ENCODE measurements at places on chromosomes 2 and 18. TPM values are rescaled to one million over a fixed set of nuclear protein-coding genes. Genes with fewer than 3 reads are reported as not detected.

Gene AKAIN1
- 2.5 TPM for total RNA-seq

Gene RAX
- not detected for total RNA-seq

Gene POTEI
- total RNA-seq: under 0.01 TPM

Gene PLCL1
- total RNA-seq: 28.5 TPM

Gene CDK5R2
- total RNA-seq: 11.6 TPM

Gene SERPINB3
- not detected for total RNA-seq

Gene TGFA
- 3.7 TPM for total RNA-seq

Gene STAT4
- total RNA-seq: 3.0 TPM

Gene ADCYAP1
- 4.4 TPM for total RNA-seq

Gene NTSR2
- total RNA-seq: 0.25 TPM

Gene STPG4
- total RNA-seq: 0.49 TPM

Gene SNED1
- 3.2 TPM for total RNA-seq

Gene GIGYF2
- 72.5 TPM for total RNA-seq

Gene XPO1
- total RNA-seq: 550 TPM

Gene RBKS
- total RNA-seq: 1.7 TPM

Gene ABCA12
- total RNA-seq: 0.74 TPM

Gene COL4A3
- total RNA-seq: 0.49 TPM

Gene MBD5
- 41.3 TPM for total RNA-seq

Gene TCF7L1
- 0.98 TPM for total RNA-seq

Gene CRYGC
- total RNA-seq: not detected

Gene OSBPL1A
- 45.0 TPM for total RNA-seq

Gene MC5R
- 0.25 TPM for total RNA-seq

Gene GNAL
- 80.6 TPM for total RNA-seq

Gene RESP18
- 1.2 TPM for total RNA-seq

Gene ANKRD30B
- not detected for total RNA-seq

Gene CTNNA2
- 122 TPM for total RNA-seq

Gene ZNF892
- total RNA-seq: 31.0 TPM

Gene RELCH
- total RNA-seq: 60.7 TPM

Gene NLRC4
- total RNA-seq: 0.49 TPM

Gene CIB4
- total RNA-seq: not detected

Gene CTLA4
- not detected for total RNA-seq

Gene LOXHD1
- total RNA-seq: 0.25 TPM

Gene C2orf66
- total RNA-seq: 0.25 TPM

Gene GRP
- total RNA-seq: 17.5 TPM

Gene IAH1
- total RNA-seq: 49.2 TPM

Gene CXCR4
- 32.9 TPM for total RNA-seq

Gene CYB5A
- 7.9 TPM for total RNA-seq

Gene ESPNL
- under 0.01 TPM for total RNA-seq

Gene RAMP1
- 6.4 TPM for total RNA-seq

Gene LRRTM4
- 32.2 TPM for total RNA-seq

Gene DCDC2C
- total RNA-seq: 0.49 TPM

Gene REG3A
- not detected for total RNA-seq
